ENCODE measurements at places on chromosomes 7 and 10.

- no peak for DNase-seq
These were observed 143.7 kb upstream of the RNF32 start for GRCh38 chr7:156496865-156497264.

- DNase-seq: no peak
These were observed 365.2 kb downstream of the HGF start for GRCh38 chr7:81404669-81405068.

DNA sequence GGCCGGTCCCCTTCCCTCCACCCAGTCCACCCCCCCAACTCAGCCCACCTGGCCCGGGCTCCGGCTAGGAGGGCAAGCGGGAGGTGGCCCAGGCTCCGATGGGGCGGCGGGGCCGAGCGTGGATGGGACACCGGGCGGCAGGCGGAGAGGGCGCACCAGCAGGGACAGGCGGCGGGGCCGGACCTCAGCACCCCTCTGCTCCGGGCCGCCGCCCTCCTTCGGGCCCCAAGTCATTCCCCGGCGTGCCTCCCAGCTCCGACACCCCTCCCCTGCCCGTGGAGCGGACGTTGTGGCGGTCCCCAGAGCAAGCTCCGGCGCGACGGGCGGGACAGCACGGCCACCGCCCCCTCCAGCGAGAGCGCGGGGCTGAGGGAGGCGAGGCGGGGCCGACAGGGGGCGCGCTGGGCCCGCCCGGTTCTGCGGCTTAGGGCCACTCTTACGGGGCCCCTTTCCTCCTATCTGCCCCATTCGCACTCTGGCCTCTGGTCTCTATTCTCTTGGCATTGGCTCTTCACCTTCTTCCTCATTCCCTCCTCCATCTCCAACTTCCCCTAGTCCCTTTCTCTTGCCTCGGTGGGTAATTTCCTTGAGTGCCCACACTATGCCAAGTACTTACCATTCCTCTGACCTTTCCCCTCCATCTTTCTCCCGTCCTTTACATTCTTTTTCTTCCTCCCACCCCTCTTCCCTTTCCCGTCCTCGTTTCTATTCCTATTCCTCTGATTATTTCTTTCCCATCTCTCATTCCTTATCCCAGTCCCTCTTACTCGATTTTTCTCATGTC, 701 bp upstream of the GBX1 start:
- peak; percentile 41 for DNase-seq

DNA sequence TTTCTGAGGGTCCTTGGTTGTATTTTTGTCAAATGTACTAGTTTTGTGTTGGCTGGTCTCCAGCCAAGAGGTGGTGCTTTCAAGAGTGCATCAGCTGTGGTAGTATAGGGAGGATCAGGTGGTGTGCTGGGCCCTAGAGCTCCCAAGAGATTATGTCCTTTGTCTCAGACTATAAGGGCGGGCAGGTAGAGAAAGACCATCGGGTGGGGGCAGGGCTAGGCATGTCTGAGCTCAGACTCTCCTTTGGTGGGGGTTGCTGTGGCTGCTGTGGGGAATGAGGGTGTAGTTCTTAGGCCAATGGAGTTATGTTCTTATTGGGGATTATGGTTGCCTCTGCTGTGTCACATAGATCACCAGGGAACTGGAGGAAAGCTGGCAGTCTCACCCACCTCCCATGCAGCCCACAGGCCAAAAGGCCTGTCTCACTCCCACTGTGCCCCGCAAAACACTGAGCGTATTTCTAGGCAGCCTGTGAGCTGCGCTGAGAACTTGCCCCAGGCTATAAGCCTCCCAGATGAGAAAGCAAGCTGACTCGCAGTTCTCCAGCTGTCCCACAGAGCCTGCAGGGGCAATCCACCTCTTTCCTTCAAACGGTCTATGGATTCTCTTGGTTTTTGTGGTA, 1066.7 kb downstream of the GRM8 start:
- DNase-seq: no peak

- DNase-seq: no peak
These were observed 20.9 kb downstream of the NUP205 start for GRCh38 chr7:135578569-135578968.

GRCh38 chr10:70458329-70459060, 17.0 kb upstream of the NODAL start:
- peak; percentile 5 for DNase-seq

DNA sequence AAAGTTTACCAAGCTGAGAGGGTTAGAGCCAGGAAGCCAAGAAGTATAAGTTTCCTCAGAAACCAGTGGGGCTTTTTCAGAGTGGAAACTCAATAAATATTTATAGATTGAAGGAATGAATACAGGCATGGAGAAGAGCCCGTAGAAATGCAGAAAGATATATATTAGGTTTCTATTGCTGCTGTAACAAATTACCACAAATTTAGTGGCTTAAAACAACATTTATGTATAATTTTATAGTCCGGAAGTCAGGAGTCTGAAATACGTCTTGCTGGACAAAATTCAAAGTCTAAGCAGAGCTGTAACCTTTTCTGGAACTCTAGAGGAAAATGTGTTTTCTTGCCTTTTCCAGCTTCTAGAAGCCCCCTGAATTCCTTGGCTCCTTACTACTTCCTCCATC, 107.3 kb upstream of the SEMA3D start:
- DNase-seq: no peak

DNA sequence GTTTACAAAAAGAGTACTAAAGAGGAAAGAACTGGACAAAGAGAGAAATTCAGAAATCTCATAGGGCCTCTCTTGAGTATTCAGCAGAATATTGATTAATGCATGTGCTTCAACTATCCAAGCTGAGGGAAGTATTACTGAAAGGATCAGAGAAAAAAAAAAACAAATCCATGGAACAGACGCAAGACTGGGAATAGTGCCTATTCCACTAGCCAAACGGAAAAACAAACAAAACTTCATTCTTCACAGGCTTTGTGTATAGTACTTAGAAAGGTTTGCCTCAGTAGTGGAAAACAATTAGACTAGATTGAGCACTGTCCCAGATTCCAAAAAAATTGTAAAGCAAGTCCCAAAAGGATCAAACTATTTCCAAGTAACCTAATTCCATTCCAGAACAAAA, 106.2 kb downstream of the TFEC start:
- DNase-seq: no peak

DNA sequence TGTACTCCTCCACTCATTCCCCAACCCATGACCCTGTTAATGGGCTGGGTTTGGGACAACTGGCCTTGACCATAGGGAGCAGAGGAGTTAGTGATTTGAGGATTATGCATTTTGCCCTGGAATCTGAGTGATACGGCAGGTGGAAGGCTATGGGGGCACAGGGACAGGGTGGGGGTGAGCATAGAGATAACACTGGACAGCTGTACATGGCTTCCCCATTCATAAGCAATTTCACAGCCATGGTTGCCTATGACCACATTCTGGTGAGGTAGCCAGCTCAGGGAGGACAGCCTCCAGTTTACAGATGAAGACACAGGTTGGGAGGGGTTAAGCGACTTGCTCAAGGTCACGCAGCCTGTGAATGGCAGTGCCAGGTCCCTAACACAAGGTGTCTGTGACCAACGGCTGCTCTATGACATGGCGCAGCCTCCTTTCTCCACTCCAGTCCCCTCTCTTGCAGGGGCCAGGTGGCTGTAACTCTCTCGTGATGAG, 319.5 kb downstream of the PLXNA4 start:
- no peak for DNase-seq

GRCh38 chr7:91517201-91517785, 253.1 kb downstream of the FZD1 start:
- no peak for DNase-seq

- no peak for DNase-seq
These were observed 19.0 kb downstream of the GPER1 start for GRCh38 chr7:1106793-1107421.
